ENCODE measurements at places on chromosomes 13 and 19.

GRCh38 chr19:15911599-15912235 is 13.8 kb upstream of the CYP4F2 start:
- no peak for DNase-seq

- DNase-seq = no peak
Observed at GRCh38 chr19:48678201-48678600, 5.4 kb upstream of the NTN5 start.

- no peak for DNase-seq
Observed at GRCh38 chr19:48445256-48445605, 552 bp upstream of the GRWD1 start.

DNA sequence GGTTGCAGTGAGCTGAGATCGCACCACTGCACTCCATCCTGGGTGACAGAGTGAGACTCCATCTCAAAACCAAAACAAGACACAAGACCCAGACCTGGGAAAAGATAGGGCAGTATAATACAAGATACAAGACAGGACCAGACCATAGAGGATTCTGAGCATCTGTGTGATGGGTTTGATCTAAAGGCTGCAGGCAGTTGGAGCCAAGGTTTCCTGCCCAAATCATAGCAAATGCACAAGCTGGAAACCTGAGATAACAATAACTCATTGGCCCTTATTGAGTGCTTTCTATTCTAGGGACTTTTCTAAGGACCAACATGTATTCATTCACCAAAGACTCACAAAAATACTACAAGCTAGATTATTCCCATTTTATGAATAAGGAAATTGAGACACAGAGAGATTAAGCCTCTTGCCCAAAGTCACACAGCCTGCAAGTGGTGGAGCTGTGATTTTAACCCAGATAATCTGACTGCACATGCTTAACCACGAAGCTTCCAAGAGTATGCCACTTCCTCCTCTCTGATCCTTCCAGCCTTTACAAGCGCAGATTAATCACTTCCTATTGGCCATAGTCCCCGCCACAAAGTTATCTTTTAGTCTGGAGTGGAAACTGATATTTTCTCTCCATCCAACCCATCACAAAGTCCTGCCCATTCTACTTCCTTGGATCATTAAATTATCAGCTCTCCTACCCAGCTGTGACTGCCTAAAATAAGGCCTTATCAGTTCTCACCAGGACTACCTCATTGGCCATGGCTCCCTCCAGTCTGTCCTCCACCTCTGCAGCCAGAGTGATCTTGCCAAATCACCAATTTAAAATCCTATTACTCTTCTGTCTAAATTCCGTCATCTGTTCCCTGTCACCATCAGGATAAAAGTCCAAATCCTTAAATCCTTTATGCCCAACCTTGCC is 147.2 kb downstream of the FLT1 start:
- DNase-seq = no peak

DNA sequence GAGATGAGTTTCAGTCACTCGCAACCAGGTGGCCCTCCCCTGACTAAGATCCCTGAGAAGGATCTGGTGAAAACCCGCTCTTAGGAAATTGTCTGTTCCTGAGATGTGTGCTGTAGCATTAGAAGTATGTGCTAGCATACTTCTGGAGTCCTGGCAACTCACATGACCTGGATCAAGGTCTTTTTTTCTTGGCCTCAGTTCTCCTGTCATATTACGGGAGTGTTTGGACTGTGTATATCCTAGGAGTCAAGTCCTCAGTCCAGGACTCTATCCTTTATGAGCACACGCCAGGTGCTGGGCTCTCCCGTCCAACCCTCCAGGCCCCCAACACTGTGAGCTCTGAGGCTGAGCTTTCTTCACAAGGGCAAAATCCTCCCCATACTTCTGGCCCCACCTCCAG is 156.4 kb downstream of the UQCRFS1 start:
- no peak for DNase-seq

DNA sequence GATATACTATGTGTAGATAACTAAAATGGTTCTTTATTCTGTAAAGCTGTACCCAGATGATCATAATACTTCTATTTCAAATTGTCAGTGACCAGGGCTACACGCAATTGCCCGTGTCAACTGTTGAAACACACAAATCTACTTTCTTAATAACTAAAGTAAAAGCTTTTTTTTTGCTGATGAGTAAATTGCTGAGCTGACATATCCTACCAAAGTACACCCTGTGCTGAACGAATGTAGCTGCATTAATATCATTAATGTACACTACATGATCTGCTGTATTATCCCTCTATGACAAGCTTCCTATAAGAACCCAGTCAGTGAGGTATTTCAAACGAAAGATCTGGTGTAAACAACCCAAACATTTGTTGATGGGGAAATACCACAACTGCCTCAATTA is 827.2 kb upstream of the ATXN8OS start:
- DNase-seq = no peak

DNA sequence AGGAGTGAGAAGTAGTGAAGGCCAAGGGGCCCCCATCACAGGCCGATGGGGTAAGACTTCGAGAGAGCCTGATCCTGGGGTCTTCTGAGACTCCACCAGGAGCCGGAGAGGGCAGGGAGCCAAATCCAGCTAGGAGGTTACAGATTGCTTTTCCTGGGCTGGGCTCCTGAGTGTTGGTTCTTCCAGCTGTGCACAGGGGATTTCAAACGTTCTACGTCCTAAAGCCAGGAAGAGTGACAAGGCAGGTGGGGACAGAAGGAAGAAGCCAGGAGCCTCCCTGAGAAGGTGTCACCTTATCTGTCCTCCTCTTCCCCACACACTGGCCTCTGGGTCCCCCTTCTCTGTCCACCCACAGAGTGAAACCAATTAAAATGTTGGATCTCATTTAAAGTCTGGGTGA is 16.1 kb upstream of the TPRX2 start:
- no peak for DNase-seq

DNA sequence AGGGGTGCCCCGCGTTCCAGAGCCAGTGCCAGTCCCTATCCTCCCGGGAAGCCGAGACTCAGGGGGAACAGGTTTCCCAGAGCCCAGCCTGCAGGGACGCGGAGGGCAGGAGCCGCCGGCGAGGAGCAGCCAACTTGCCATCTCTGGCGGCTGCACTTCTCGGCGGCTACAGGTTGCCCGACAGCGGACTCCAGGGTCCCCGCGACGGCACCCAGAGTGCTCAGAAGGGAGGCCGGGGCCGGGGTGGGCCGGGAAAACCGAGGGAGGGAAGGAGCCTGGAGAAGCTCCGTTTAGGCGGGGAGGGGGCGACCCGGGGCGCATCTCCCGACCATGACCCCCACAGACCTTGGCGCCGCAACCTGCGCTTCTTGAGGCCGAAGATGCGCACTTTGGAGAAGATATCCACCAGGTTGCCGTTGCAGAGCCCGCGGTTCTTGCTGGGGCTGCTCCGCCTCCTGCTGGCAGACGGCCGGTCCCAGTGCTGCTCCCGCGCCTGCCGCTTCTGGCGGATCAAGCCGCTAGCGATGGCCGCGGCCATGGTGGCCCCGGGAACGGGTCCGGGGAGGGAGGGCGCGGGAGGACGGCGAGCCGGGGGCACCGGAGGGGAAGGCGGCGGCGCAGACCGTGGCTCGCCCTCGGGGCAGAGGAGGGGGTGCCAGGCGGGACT is 463.8 kb downstream of the ITGBL1 start:
- DNase-seq = no peak

- no peak for DNase-seq
Observed at GRCh38 chr19:44949550-44949949, 3.7 kb downstream of the APOC2 start.

- DNase-seq = no peak
Observed at GRCh38 chr19:51971624-51972023, 15.0 kb downstream of the ZNF350 start.

GRCh38 chr13:42333613-42334328 is 61.8 kb downstream of the AKAP11 start:
- no peak for DNase-seq

- DNase-seq = no peak
Observed at GRCh38 chr13:99572131-99572530, 70.9 kb downstream of the TM9SF2 start.

DNA sequence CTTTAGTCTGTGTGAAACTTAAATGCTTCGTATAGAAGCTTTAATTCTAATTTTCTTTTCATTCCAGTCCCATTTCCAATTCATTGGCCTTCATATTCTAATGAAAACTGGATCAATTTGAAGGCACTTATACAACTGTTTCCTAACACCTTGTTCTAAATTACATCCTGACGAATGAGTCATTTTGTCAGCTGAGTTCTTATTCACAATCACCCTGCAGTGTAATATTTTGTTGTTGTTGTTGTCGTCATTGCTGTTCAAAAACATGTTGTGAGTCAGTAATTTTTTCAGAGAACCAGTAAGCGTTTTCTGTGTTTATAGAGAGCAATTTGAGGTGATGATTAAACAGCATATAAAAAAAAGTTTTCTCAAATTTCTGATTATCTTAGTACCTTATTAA is 290.0 kb downstream of the PCDH9 start:
- DNase-seq = no peak

GRCh38 chr19:19637186-19637522 is 6.3 kb downstream of the GMIP start:
- DNase-seq = no peak

DNA sequence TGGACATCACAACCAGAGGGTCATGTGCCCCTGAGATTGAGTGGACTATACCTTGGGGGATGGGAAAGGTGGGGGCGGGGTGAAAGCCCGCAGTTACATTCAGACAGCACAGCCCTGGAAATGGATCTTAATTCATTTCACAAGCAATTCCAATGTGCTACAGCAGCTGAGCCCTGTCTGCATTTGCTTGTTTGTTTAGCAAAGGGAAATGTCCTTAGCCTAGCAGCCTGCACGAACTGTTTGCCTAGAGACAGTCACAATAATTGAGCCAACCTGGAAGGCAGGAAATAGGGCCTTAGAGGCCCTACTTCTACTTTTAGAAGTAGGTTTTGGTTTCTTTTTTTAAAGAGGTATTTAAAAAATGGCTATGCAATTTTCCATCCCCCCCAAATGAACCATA is 177.3 kb upstream of the KL start:
- no peak for DNase-seq

GRCh38 chr19:3359919-3360420 is 6.4 kb upstream of the NFIC start:
- DNase-seq = no peak

DNA sequence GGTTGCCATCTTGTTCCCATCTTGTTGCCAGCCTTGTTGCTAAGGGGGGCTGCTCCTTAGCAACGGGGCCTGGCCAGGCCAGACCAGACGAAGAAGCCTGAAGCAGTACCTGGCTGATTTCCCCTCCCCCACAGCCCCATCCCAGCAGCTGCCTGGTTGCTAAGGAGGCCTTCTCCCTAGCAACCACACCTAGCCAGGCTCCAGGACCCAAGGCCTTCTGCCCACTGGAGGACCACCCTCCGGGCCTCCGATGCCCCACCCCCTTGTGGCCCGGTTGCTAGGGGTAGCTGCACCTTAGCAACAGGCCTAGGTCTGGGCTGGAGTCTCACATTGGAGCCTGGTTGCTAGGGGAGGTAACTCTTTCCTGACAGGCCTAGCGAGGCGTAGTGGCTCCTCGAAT is 3.9 kb downstream of the PRRG2 start:
- no peak for DNase-seq

- DNase-seq = no peak
Observed at GRCh38 chr13:98997738-98998641, 20.1 kb upstream of the DOCK9 start.

All from stimulated activated CD8-positive, alpha-beta memory T cell treated with anti-CD3 and anti-CD28 coated beads, Interleukin-7, amount 100 ng/mL, for 24 hours (primary cell).